Central memory CD8-positive, alpha-beta T cell (primary cell): ENCODE measurements at places on chromosomes 16 and 17.

DNA sequence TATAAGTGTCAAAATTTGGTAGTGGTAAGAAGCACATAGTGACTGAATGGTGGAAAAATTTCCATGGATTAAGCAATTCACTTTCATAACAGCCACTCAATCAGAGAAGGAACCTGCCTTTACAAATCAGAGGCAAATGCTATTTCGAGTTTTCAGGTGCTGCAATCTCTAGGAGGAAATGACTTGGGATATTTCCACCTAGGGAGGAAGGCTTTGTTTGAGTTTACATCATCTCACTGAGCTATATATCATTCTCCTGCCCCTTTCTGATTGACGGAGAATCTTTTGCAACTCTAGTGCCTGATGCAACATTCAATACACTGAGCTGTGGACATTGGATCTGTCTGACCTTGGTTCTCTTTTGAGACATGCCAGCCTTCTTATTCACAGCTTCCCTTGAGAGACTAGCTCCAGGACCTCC lies 26.3 kb downstream of the MARCHF10 start:
- DNase-seq = no peak

GRCh38 chr17:48121923-48122664 lies 14.5 kb downstream of the SNX11 start:
- DNase-seq = no peak

DNA sequence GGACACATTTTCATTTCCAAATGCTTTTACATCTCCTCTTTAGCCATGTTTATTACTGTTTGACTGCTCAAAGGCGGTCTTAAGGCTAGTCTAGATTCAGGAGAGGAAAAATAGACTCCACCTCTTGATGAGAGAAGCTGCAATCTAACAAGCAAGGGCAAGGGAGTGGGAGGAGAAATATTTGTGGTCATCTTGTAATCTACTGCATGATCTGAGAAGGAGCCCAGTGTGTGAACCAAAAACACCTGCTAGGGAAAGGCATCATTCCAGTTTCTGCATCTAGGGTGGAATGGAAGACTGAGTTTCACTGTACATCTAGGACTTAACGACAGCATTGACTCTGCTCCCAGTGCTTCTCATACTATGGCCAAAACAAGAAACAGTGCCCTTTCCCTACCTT lies 232.2 kb upstream of the HS3ST3A1 start:
- DNase-seq = no peak

- no peak for DNase-seq
Measured at GRCh38 chr16:80274576-80275191, 266.1 kb upstream of the DYNLRB2 start.

GRCh38 chr17:40447806-40448205 lies 4.6 kb downstream of the IGFBP4 start:
- no peak for DNase-seq

GRCh38 chr17:42748908-42749798 lies 4.3 kb upstream of the EZH1 start:
- no peak for DNase-seq

DNA sequence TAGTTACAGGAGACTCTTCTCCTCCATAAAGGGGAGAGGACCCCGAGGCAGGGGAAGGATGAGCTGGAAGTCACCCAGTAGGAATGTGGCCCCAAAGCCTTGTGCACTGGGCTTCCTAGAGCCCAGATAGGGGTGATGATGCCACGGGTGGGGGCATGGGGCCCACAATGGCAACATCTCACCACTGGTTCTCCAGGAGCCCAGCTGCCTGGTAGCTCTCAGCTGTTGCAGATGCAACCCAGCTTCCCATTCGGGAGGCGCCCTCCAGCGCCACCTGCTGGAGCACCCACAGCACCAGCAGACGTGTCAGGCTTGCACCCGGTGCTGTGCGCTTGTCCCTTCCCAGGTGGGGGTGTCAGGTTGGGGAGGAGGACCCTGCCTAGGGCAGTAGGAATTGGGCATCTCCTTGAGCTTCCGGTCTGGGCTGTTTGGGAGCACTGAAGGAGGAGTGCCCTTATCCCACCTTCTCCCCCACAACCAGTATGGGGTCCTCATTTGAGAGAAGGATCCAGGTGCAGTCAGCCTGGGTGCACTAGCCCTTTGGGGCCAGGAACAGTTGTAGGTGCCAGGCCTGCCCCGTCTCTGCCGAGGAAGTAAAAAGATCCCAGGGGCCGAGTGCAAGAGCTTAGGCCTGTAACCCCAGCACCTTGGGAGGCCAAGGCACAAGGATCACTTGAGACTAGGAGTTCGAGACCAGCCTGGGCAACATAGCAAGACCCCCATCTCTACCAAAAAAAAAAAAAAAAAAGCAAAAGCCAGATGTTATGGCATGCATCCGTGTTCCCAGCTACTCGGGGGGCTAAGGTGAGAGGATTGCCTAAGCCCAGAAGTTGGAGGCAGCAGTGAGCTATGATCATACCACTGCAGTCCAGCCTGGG lies 14.4 kb downstream of the CDIPT start:
- DNase-seq = peak; percentile 68

- no peak for DNase-seq
Measured at GRCh38 chr16:8853611-8854010, 15.2 kb downstream of the CARHSP1 start.

DNA sequence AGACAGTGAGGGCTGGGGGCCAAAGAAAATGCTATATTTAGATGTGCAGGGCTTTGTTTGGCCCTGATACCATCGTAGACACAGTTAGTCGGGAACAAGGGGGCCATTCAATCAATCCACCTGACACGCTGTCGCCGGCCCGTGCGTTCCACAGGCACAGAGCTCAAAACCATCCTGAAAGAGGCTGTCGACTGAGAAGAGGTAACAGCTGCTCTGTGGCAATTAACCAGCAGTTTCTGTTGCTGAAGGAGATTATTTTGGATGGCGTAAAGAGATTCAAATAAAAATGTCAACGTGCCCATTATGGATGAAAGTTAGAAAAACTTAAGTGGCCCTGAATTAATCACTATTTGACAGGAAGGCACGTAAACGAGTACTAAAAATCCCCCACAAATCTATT lies 276.2 kb upstream of the IRX5 start:
- no peak for DNase-seq

GRCh38 chr17:5702951-5703510 lies 118.7 kb upstream of the NLRP1 start:
- DNase-seq = no peak

DNA sequence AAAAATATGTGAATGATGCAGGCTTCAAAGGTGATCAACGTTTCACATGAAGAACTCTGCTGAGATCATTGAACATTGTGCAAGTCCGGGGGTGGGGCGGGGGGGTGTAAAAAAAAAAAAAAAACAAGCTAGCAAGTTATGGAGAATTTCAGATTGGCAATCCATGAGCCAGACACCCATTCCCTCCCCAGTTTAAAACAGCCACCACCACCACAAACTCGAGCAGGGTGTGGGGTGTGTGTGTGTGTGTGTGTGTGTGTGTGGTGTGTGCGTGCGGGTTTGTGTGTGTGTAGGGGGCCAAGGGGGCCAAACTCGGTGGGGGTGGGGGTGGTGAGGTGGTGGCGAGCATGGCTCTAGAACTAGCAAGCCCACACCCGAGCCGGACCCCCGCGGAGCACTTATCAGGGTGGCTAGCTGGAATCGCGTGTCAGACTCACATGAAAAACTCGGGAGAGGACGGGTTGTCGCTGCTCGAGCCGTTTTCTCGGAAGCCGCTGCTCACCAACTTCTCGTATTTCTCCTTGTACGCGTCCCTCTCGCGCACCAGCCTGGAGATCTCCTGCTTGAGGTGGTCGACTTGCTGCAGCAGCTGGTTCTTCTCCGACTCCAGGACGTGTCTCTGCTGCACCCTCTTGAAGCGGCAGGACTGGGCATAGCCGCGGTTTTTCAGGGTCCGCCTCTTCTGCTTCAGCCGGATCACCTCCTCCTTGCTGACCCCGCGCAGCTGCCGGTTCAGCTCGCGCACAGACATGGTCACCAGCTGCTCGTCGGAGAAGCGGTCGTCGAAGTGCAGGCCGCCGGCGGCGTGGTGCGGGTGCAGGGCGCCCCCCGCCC lies 2.0 kb downstream of the MAF start:
- peak; percentile 33 for DNase-seq

GRCh38 chr17:17666111-17666714 lies 15.0 kb upstream of the RAI1 start:
- no peak for DNase-seq

- no peak for DNase-seq
Measured at GRCh38 chr16:53944025-53944424, 240.1 kb downstream of the FTO start.

GRCh38 chr16:54080524-54081008 lies 206.0 kb downstream of the IRX3 start:
- no peak for DNase-seq

- DNase-seq = no peak
Measured at GRCh38 chr17:63480192-63480784, 3.4 kb downstream of the ACE start.

- DNase-seq = no peak
Measured at GRCh38 chr17:49431743-49432142, 17.1 kb upstream of the PHB1 start.

- DNase-seq = no peak
Measured at GRCh38 chr17:37230633-37231032, 145.2 kb upstream of the C17orf78 start.

DNA sequence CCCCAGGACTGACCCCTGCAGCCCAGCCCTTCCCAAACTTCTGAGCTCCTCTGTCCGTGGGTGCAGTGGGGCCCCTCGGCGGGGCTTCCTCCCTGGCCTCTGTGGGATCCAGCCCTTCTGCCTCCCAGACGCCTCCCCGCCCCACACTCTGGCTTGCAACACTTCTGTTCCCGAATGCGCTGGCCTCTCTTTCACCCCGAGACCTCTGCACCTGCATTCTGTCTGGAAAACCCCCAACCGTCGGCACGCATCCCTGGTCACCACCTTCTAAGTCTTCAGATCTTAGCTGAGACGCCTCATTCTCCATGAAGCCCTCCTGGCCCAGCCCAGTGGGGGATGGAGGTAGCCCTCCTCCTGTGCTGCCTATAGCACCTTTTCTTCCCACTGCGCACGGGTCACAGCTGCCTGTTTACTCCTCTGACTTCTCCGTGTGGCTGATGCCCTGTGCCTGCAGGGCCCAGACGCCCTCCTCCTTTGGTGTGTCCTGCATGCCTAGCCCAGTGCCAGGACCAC lies 26.4 kb downstream of the TMEM235 start:
- DNase-seq = no peak

- no peak for DNase-seq
Measured at GRCh38 chr16:66635406-66635805, 30.9 kb downstream of the CMTM3 start.

GRCh38 chr17:70468661-70469060 lies 299.3 kb downstream of the KCNJ2 start:
- no peak for DNase-seq

DNA sequence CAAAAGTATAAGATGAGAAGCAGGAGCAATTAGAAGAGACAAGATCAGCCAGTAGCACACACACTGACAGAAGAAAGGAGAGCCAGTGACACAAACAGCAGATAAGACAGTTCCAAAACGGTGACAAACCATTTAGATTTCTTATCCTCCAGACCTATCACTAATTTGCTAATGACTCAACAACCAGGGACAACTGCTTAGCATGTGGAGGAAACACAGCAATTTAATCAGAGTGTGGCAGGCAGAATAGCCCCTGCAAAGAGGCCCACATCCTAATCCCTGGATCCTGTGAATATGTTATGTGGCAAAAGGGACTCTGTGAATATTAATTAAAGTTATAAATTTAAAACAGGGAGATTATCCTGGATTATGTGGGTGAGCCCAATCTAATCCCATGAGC lies 81.1 kb downstream of the CACNG1 start:
- no peak for DNase-seq

GRCh38 chr17:76572201-76572910 lies 13.3 kb downstream of the ST6GALNAC2 start:
- no peak for DNase-seq
